ENCODE measurements at places on chromosomes 16 and 17. TPM values are rescaled to one million over a fixed set of nuclear protein-coding genes. Genes with fewer than 3 reads are reported as not detected.

DNA sequence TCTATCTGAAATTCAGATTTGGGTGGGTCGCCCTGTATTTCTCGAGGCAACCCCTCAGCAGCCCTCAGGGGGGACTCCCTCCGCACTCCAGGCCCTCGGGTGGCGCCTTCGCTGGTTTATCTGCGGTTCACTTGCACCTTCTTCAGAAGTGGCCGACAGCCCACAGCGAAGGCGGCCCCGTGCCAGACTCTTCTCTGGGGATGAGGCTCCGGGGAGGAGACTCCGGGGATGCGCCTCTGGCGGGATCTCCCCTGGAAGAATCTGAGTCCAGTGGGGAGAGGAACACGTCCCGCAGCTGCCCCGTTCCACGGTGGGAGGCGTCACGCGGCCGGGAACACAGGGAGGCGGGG lies 63.9 kb upstream of the DNAJA2 start:
- DNase-seq = no peak

CYGB gene
- 22.1 TPM for total RNA-seq

DNA sequence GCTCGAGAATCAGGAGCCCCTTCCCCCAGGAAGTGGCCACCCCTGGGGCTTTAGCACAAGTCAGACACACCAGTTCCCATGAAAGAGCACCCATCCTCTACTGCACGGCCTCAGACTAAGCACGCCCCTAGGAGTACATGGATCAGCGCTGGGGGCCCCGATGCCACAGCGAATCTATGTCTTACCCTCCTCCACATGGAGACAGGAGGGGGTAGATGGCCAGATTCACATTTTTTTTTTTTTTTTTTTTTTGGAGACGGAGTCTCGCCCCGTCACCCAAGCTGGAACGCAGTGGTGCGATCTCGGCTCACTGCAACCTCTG lies 3.2 kb upstream of the EXOSC6 start:
- DNase-seq = no peak

GRCh38 chr16:64211331-64211730 lies 910.5 kb downstream of the CDH11 start:
- DNase-seq = no peak

TGFB1I1 gene
- 50.3 TPM for total RNA-seq

DNA sequence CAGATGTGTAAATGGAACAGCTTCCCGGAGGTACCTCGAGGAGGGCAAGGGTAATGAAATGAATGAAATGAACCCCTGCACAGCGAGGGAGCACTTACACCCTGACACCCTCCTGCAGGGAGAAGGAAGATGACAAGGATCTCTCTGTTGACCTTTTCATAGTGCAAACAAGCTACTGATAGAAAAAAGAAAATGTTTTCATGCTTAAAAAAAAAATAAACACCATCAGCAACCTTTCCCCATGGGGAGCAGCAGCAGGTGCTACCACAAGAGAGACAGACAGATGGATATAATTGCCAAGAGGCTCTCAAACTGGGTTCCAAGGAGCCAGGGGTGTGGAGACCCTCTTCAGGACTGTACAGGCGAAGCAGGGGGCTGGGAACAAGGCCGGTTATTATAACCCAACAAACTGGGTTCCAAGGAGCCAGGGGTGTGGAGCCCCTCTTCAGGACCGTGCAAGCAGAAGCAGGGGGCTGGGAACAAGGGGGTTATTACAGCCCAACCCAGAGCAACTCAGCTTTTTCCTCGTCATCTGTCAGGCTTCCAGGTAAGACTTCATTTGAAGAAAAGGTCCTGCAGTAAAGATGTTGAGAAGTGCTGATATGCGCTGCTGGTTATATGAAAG lies 718 bp upstream of the RPH3AL start:
- DNase-seq = no peak

Data from upper lobe of left lung (tissue), 6 donors.